ENCODE measurements at places on chromosomes 13 and 19. TPM values are rescaled to one million over a fixed set of nuclear protein-coding genes. Genes with fewer than 3 reads are reported as not detected.

Gene TBXA2R
- 0.26 TPM for total RNA-seq

GRCh38 chr13:44507639-44508038 lies 68.5 kb downstream of the TSC22D1 start:
- H3K4me1 ChIP-seq: no peaks in the 10 kb centered on the region
- H3K36me3 ChIP-seq: no peaks in the 10 kb centered on the region
- H3K27me3 ChIP-seq: no peaks in the 10 kb centered on the region
- no peak overlapping the region for H3K4me3 ChIP-seq
- no peak overlapping the region for H3K27ac ChIP-seq

GRCh38 chr13:75025956-75026355 lies 456.0 kb downstream of the TBC1D4 start:
- H3K27me3 ChIP-seq: no peaks in the 10 kb centered on the region
- no peak overlapping the region for H3K27ac ChIP-seq
- H3K36me3 ChIP-seq: no peaks in the 10 kb centered on the region
- H3K4me3 ChIP-seq: no peak overlapping the region
- H3K4me1 ChIP-seq: no peaks in the 10 kb centered on the region
- no peak for DNase-seq

GRCh38 chr13:52652980-52653303 lies 306 bp downstream of the SUGT1 start:
- DNase-seq: no peak
- H3K4me1 ChIP-seq: peaks cover 7% of the 10 kb centered on the region
- no peak overlapping the region for H3K4me3 ChIP-seq
- H3K27ac ChIP-seq: no peak overlapping the region
- H3K36me3 ChIP-seq: peaks cover 20% of the 10 kb centered on the region
- H3K27me3 ChIP-seq: no peaks in the 10 kb centered on the region

DNA sequence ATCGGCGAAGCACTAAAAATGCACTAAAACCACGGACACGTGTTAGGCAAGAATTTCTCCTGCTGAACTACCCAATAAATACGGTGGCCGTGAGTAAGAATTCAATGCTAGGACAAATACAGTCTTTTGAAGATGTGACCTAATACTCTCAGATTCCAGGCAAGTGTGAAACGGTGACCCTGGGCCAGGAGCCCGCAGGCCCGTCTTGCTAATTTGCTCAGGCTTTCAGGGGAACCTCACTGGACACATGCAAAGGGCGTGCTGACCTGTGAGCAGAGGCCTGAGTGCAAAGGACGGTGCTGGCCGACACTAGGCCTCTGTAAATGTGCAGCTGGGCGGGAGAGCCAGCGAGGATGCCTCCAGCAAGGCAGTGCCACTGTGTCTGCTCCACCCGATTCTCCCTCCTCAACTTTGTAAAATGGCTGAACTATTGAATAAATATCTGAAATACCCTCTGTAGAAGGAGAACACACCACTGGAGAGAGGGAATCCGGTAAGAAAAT lies 70.1 kb downstream of the STK24 start:
- DNase-seq: no peak
- no peak overlapping the region for H3K4me3 ChIP-seq
- peaks cover 69% of the 10 kb centered on the region for H3K4me1 ChIP-seq
- peaks cover 49% of the 10 kb centered on the region for H3K36me3 ChIP-seq
- H3K27ac ChIP-seq: no peak overlapping the region

DNA sequence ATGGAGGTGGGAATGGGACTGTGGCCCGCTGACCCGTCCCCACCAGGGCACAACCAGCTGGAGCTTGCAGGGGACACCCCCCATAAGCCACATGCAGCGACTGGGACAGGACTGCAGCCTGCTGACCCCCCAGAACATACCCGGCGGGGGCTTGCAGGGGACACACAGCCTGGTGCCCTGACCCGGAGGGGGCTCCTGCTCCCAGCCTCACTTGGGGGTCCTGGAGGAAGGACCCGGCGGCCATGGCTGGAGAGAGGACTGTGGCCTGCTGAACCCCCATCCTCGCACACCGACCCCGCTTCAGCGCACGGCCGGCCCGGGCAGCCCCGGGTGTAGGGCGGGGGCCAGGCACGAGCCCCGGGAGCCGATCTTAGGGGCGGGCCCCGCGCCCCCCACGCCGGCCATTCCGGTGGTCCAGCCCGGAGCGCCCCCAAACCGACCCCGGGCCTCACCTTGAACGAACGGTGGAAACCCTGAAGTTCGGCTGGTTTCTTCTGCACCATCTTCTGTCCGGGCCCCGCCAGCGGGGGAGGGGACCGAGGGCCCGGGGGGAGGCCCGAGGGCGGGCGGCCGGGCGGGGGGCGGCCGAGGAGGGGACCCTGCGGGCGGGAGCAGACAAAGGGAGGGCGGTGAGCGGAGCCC lies 574 bp downstream of the MKNK2 start:
- DNase-seq: no peak
- H3K4me3 ChIP-seq: peak overlapping the region; percentile 86
- peaks cover 4% of the 10 kb centered on the region for H3K36me3 ChIP-seq

Data from activated CD8-positive, alpha-beta memory T cell treated with anti-CD3 and anti-CD28 coated beads, Interleukin-2, amount 10 ng/mL, durations not matched to agents 7 days and 5 days (primary cell).